Stimulated activated CD8-positive, alpha-beta memory T cell treated with anti-CD3 and anti-CD28 coated beads, Interleukin-7, amount 100 ng/mL, for 1 hour (primary cell): ENCODE measurements at places on chromosomes 6 and 20.

- no peak for DNase-seq
Measured at GRCh38 chr6:126300735-126301134, 39.2 kb upstream of the CENPW start.

DNA sequence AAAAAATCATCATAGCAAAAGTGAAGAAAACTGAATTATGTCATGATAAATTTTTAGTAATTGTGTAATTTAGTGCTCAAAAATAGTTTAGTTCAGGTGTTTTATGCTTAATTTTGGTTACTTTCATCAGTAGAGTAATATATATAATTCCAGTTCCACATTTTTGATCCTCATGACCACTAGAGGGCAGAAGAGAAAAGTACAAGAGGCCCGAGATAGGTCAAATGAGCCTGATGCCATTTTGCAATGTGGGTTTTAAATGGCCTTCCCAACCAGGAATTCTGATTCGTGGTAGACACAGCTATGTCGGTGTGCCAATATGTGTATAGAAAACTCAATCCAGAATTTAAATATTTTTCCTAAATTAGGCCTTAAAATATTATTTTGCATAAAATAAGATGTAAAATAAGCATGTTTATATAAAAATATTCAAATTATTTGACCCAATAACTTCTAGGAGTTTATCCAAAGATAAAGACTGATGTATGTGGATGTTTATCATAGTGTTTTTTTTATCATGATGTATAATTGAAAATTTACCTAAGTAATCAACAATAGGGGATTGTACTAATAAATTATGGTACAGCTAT, 159.7 kb upstream of the RPS6KA2 start:
- DNase-seq: no peak

- no peak for DNase-seq
Measured at GRCh38 chr6:169938262-169938701, 186.9 kb downstream of the ERMARD start.

DNA sequence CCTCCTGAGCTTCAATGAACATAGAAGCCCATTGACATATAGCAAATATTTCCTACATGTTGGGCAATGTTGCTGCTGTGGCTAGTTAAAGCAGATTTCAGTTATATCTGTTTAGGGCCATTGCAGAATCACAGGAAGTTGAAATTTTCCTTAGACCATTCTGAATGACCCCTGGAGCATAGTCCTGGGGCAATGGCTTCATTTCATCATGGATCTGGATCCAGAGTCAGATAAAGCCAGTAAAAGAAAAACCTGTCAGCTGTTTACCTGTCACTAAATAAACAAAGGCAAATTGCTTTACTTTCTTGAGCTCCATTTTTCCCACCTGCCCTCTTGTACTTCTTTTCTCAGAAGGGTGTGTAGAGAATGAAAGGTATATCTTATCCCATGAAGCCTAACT, 494.0 kb upstream of the MAP3K7 start:
- no peak for DNase-seq

DNA sequence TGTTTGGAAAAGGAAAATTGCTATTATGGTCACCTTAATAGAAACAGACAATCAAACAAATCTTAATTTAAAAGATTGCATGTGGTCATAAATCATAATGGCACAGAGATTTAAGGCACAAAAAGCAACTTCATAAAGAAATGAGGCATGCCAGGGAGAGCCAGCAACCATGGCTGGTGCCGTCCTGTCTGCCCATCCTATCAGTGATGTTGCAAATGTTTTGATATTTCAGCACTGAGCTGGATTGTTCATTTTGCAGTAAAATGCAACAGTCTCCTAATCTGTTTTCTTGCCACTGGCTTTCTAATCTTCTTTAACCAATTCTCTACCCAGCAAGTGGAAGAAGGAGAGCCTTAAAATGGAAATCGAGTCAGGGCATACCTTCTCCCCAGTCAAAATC, 249.8 kb downstream of the SAMD5 start:
- DNase-seq: no peak

GRCh38 chr20:8033151-8033841, 13.7 kb upstream of the TMX4 start:
- no peak for DNase-seq

- no peak for DNase-seq
Measured at GRCh38 chr6:20606831-20607230, 72.6 kb downstream of the CDKAL1 start.

DNA sequence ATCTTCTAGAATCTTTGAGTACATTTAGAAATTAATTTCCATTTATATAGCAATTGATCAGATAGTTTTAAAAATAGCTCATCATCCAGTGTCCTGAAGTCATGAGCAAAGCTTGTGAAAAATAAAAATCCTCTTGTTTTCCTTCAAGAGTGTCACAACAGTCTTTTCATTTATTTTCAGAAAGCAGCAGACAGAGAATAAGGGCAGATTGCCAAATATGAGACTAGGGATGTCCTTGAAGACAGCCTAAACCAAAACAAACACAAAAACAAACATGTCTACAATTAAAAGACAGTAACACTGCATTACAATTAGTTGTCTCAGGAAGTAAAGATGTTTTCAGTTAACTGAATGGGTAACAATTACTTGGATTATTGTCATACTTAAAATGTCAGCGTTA, 682.8 kb downstream of the TFAP2A start:
- DNase-seq: no peak

GRCh38 chr6:128478230-128479047, 42.0 kb downstream of the PTPRK start:
- no peak for DNase-seq

GRCh38 chr6:131741688-131742393, 31.0 kb upstream of the CTAGE9 start:
- no peak for DNase-seq

DNA sequence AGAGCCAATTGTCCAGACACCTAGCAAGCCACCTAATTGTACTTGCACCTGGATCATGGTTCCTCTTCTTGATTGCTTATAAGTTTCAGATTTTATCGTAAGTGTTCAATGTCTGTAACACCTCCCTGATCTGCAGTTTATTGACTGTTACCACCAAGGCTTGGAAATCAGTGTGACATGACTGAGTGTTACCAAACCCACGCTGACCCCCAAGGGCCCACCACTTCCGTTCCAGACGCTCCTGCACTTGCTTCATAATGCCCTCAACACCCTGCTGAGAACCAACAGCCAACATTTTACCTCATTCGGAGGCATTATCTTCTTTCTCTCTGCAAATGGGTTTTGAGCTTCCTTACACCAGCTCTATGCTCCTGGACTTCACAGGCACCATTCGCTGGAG, 6.3 kb downstream of the CCR6 start:
- DNase-seq: no peak

- DNase-seq: no peak
Measured at GRCh38 chr6:157185171-157185570, 138.1 kb downstream of the TMEM242 start.

GRCh38 chr6:105648276-105648675, 245.4 kb upstream of the PREP start:
- DNase-seq: no peak

GRCh38 chr6:85865420-85866369, 223.0 kb upstream of the SYNCRIP start:
- DNase-seq: no peak
